ENCODE measurements at places on chromosomes 5 and 9.

DNA sequence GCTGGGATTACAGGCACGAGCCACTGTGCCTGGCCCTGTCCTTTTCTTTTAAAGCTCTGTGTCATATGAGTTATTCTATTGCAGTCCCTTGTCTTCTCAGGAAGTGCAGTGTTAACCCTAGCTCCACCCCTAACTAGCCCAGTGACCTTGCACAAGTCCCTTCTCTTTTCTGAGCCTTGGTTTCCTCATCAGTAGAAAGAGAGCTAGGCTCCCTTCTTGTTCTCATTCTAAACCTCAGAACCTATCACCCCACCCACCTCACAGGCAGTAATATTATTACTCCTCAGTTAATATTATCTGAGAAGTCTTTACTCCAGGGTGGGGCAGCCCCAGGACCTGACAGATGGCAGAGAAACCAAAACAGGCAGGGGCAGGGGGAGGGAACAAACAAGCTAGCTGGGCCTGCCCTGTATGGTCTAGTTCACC lies 7.2 kb downstream of the CYFIP2 start:
- peak; percentile 58 for DNase-seq

DNA sequence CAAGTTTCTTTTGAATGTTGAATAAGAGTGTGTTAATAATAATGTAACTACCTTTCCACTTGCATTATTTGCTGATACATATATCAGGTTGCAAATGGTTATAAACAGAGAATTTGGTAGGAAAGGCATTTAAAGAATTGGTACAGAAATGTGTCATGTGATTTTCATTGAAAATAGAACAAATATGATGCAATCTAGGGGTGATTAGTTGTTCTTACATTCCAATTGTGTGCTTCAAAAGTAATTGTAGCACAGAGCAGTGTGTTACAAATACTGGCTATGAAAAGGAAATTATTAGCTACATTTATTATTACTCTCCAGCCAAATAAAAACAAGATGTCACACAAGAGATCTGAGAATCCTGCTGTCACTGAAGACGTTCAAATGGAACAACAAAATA lies 61.8 kb upstream of the PRDM9 start:
- no peak for DNase-seq

- DNase-seq: no peak
Observed at GRCh38 chr5:93677359-93677891, 64.0 kb downstream of the POU5F2 start.

GRCh38 chr5:102815084-102815483 lies 60.0 kb downstream of the PAM start:
- DNase-seq: no peak

DNA sequence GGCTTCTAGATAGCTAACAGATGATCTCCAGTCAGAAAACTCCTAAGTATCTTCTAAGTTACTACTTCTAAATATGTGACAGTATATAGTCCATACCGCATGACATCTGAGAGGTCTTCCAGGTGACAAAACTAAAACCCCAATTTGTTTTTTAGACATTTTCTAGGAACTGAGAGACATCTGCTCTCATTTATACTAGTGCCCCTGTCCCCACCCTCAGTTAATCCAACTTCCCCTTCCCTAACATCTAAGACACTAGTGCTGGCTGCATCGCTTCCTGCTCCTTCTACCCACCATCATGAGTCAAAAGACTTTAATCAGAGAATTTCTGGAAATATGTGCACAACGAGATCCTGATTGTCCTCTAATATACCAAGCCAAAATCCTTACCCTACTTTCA lies 37.9 kb downstream of the FBXW11 start:
- DNase-seq: no peak

Data from CD4-positive, alpha-beta T cell treated with Interleukin-15 for 1 hour (primary cell).